ENCODE measurements at places on chromosomes 4 and X. TPM values are rescaled to one million over a fixed set of nuclear protein-coding genes. Genes with fewer than 3 reads are reported as not detected.

The ARHGAP6 gene
- 17.1 TPM for total RNA-seq

The BRS3 gene
- not detected for total RNA-seq

The FHDC1 gene
- total RNA-seq: 25.7 TPM

The FAM47E gene
- total RNA-seq: 3.6 TPM

The MAGEA9B gene
- not detected for total RNA-seq

The WAS gene
- total RNA-seq: 25.3 TPM

The AMBN gene
- total RNA-seq: not detected

The CDKL5 gene
- total RNA-seq: 33.8 TPM

The C4orf54 gene
- not detected for total RNA-seq

The XK gene
- total RNA-seq: 1.6 TPM

The ODAPH gene
- total RNA-seq: not detected

The GATA1 gene
- 0.87 TPM for total RNA-seq

The CPLX1 gene
- total RNA-seq: 5.2 TPM

The IL2RG gene
- total RNA-seq: 20.8 TPM

The SOX3 gene
- total RNA-seq: not detected

The CSAG3 gene
- total RNA-seq: not detected

The RPS6KA6 gene
- total RNA-seq: 2.4 TPM

The ANK2 gene
- total RNA-seq: 12.0 TPM

The FOXR2 gene
- not detected for total RNA-seq

The TRAM1L1 gene
- 0.96 TPM for total RNA-seq

The BMPR1B gene
- 3.0 TPM for total RNA-seq

Data from upper lobe of right lung (tissue), 1 donor.